Kidney (tissue), 22 donors: ENCODE measurements at places on chromosomes 7 and 10. TPM values are rescaled to one million over a fixed set of nuclear protein-coding genes. Genes with fewer than 3 reads are reported as not detected.

GRCh38 chr7:10596827-10597226, 376.8 kb upstream of the PHF14 start:
- H3K36me3 ChIP-seq: no peaks in the 10 kb centered on the region
- H3K4me3 ChIP-seq: no peak overlapping the region
- DNase-seq: no peak
- no peaks in the 10 kb centered on the region for H3K4me1 ChIP-seq
- H3K27me3 ChIP-seq: no peaks in the 10 kb centered on the region

DNA sequence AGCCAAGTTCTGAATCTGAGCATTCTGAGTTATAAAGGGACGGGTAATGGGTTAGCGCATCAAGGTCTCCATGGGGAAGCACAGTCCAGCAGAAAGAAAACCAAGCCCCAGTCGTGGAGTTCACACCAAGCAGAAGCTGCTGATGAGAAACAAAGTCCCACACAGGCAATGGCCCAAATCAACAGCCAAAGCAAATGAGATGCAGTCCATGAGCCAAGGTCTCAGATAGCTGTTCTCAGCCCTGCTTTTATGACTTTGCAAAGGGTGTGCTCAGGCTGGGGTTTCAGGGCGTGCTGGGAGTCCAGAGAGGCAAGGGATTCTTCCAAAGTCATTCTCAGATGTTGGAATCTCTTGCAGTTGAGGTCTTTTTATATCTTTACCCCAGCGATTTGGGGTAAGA, 32.0 kb downstream of the THNSL1 start:
- no peak overlapping the region for H3K27ac ChIP-seq
- no peaks in the 10 kb centered on the region for H3K36me3 ChIP-seq
- H3K27me3 ChIP-seq: no peaks in the 10 kb centered on the region
- DNase-seq: no peak
- H3K4me1 ChIP-seq: no peaks in the 10 kb centered on the region

DNA sequence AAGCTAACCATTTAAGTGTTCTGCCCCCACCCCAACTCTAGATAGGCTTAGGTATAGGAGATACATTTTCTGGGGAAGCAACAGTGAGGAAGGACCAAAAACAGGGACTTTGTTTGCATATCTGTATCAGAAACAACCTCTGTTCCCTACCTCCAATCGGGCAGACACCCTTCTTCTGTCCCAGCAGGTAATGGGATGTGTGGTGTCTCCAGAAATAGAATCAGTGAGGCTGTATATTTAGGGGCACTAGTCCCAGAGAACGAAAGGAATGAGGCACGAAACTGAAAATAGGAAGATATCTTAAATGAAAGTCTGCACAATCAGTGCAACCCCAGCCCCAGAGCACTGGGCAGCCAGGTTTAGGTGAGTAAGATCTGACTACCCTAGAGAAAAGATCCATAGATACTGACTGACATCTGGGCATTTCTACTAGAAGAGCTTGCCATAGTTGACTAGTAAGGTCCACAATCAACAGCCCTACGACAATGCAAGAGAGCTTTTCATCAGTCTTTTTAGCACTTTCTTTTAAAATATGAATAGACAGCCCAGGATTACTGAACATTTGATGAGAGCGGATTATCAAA, 28.1 kb downstream of the PLEKHA1 start:
- no peak overlapping the region for H3K27ac ChIP-seq
- H3K27me3 ChIP-seq: no peaks in the 10 kb centered on the region
- peaks cover 4% of the 10 kb centered on the region for H3K36me3 ChIP-seq
- no peak for DNase-seq
- no peaks in the 10 kb centered on the region for H3K4me1 ChIP-seq

FAM241B gene
- 7.6 TPM for total RNA-seq

CNPY1 gene
- not detected for total RNA-seq

ASIC3 gene
- 1.9 TPM for total RNA-seq

CYP3A4 gene
- total RNA-seq: not detected

NME8 gene
- 0.44 TPM for total RNA-seq

DNA sequence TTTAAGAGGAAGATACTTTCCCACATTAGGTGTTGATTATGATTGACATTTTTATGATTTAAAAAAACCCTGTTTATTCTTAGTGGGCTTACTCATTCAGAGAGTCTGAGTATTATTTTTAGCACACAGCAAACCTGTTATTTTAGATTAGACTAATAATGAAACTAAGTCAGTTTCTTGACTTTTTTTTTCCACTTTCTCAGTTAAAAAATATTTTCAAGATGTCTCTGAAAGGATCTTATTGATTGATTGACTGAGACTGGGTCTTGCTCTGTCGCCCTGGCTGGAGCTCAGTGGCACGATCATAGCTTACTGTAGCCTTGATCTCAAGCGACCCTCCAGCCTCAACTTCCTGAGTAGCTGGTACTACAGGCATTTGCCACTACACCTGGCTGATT, 20.4 kb upstream of the INPP5F start:
- H3K36me3 ChIP-seq: no peaks in the 10 kb centered on the region
- H3K4me3 ChIP-seq: no peak overlapping the region
- no peak overlapping the region for H3K27ac ChIP-seq
- no peaks in the 10 kb centered on the region for H3K27me3 ChIP-seq
- no peaks in the 10 kb centered on the region for H3K4me1 ChIP-seq
- DNase-seq: no peak

DNA sequence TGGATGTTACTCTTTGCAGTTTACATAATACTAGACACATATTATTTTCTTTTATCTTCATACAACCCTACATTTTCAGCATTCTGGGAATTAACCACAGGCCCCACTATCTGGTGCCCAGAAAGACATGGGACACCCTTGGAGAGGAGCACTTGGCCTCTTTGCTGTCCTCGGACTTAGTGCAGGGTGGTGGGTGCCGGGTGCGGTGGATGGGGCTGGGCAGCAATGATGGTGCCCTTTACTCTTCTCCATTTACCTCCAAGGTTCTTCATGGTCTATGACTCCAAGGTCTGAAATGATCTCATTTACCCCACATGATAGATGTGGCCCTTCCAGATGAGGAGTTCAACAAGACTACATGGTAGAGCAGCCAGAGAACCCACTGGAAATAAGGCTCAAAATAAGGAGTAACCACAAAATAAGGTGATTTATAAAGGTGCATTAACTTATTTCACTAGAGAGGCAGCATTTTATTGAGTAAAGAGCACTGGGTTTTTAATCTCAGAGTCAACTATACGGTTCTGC, 56.2 kb upstream of the IGFBP3 start:
- no peak overlapping the region for H3K27ac ChIP-seq
- no peaks in the 10 kb centered on the region for H3K36me3 ChIP-seq
- no peaks in the 10 kb centered on the region for H3K27me3 ChIP-seq
- H3K4me3 ChIP-seq: no peak overlapping the region
- no peak for DNase-seq
- peaks cover 8% of the 10 kb centered on the region for H3K4me1 ChIP-seq

GRCh38 chr10:19826712-19827111, 10.5 kb downstream of the PLXDC2 start:
- H3K4me3 ChIP-seq: no peak overlapping the region
- H3K36me3 ChIP-seq: no peaks in the 10 kb centered on the region
- no peak for DNase-seq
- H3K4me1 ChIP-seq: peaks cover 13% of the 10 kb centered on the region
- peak overlapping the region; percentile 17 for H3K27ac ChIP-seq

GRCh38 chr10:83983578-83984255, 155.6 kb upstream of the GHITM start:
- no peaks in the 10 kb centered on the region for H3K36me3 ChIP-seq
- H3K27ac ChIP-seq: no peak overlapping the region
- no peaks in the 10 kb centered on the region for H3K27me3 ChIP-seq
- no peaks in the 10 kb centered on the region for H3K4me1 ChIP-seq

DNA sequence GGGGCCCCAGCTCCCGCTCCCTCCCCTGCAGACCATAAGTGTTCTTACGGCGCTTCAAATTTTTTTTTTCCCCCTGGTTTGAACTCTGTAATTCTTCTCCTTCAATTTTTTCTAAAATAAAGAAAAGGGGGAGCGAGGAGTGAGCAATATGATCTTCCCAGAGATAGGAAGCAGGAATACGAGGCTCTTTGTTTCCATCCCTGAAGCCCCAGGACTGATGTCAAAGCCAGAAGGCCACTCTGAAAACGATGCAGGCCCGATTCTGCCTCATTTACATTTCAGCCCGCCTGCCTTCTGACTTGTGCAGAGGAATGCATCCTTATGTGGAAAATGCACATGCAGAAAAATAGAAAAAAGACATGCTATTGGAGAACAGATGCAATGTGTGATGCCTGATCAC, 401.5 kb upstream of the MKI67 start:
- peak; percentile 24 for DNase-seq
- H3K27me3 ChIP-seq: no peaks in the 10 kb centered on the region
- H3K4me3 ChIP-seq: no peak overlapping the region
- H3K27ac ChIP-seq: no peak overlapping the region
- H3K4me1 ChIP-seq: peaks cover 2% of the 10 kb centered on the region

- peak overlapping the region; percentile 86 for H3K27ac ChIP-seq
- no peak for DNase-seq
- no peak overlapping the region for H3K4me3 ChIP-seq
These were observed 8.3 kb downstream of the NOD1 start for GRCh38 chr7:30470163-30470770.

- no peaks in the 10 kb centered on the region for H3K36me3 ChIP-seq
- no peaks in the 10 kb centered on the region for H3K4me1 ChIP-seq
- H3K4me3 ChIP-seq: no peak overlapping the region
- no peaks in the 10 kb centered on the region for H3K27me3 ChIP-seq
- no peak for DNase-seq
These were observed 53.4 kb downstream of the FOXL3 start for GRCh38 chr7:343227-343822.

DNA sequence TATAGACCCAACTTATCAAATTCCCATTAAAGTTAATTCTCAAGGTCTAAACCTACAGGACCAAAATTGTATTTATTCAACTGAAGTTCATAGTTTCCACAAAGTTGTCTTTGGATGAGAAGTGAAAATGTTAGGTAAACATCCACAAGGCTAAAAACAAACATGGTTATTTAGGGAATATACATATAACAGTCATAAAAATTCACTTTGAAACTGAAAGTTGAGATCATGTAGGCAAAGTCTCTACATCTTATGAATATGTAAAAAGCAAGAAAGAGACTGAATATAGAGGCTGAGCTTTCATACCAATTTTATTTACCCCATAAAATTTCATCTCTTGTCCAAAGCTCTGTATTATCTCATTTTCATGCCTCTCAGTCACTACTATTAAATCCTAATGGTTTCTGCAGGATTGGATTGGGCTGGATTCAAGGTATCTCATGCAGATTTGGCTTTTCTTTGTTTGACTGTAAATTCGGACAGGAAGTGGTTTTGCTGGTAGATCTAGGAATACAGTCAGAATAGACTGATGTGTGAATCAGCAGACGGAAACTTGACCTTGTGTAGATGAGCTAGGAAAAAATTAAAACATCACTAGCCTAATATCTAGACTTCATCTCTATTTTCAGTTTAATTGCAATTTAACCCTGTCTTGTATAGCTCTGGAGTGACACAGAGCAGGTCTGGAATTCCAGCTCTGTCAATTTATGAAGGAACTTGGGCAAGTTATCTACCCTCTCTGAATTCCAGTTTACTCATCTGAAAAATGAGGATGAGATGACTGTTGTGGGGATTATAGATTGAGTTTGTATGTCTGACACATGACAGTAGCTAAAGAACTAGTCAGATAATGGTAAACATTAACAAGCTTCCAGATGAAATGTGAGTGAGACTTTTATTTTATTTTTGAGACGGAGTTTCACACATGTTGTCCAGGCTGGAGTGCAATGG, 27.3 kb upstream of the SKAP2 start:
- H3K4me1 ChIP-seq: no peaks in the 10 kb centered on the region
- no peak for DNase-seq
- no peak overlapping the region for H3K4me3 ChIP-seq
- no peaks in the 10 kb centered on the region for H3K27me3 ChIP-seq

TSPAN33 gene
- total RNA-seq: 54.9 TPM

- no peaks in the 10 kb centered on the region for H3K36me3 ChIP-seq
- H3K27ac ChIP-seq: no peak overlapping the region
- H3K27me3 ChIP-seq: no peaks in the 10 kb centered on the region
- H3K4me3 ChIP-seq: no peak overlapping the region
- peak; percentile 50 for DNase-seq
These were observed 214.3 kb downstream of the NRG3 start for GRCh38 chr10:82089327-82089726.

- H3K27me3 ChIP-seq: no peaks in the 10 kb centered on the region
- DNase-seq: no peak
- no peaks in the 10 kb centered on the region for H3K36me3 ChIP-seq
These were observed 57.0 kb downstream of the UNCX start for GRCh38 chr7:1289666-1290025.

ZNF488 gene
- 0.09 TPM for total RNA-seq

DNA sequence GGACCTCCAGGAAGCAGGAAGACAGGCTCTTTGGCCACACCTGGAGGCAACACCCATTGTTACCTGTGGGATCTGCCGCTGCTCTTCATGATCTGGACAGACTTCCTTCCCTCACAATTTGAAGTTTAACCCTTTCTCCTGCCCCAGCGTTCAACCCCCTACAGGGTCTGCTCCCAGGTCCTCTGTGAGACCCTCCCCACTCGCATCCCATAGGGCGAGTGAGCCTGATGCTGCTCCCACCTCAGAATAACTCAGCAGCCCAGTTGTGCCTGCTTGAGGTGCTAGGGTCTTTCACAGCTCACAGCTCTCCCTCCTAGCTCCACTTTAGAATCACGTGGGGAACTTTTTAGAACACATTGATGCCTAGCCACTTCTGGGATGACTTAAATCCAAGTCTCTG, 61.8 kb upstream of the C10orf90 start:
- DNase-seq: no peak
- H3K27me3 ChIP-seq: no peaks in the 10 kb centered on the region
- no peak overlapping the region for H3K4me3 ChIP-seq
- no peaks in the 10 kb centered on the region for H3K36me3 ChIP-seq
